GM13977 (cell line): ENCODE measurements at places on chromosomes 4 and X.

DNA sequence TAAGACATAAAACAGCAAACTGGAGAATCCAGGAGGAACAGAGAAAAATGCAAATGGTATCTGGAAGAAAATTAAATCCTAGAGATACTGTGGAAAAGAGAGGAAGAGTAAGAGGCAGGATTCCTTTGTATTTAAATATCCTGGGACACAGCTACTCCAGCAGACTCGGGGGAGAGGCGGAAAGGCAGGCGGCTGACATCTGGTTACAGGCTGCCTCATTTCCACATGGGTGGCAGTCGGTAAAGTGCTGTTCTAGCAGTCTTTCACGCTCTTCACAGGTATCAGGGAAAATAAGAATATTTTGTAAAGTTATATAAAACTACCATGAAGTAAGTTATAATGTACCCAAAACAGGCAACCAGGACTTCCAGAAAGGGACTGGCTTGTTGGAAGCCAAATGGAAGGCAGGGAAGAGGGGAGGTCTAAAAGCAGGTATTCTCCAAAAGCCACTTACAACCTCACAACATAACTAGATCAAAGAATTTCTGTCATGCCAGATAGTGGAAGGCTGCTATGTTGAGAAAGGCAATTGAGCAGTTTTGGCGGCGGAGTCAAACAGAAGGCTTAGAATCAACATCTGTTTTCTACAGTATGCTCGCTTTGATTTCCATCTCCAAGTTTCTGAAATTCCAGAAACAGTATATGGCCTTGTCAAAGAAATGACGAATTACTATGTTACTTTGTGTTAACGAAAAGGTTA is 1.3 kb upstream of the TIGD2 start:
- DNase-seq, result no peak

GRCh38 chr4:1830642-1831228 is 25.2 kb downstream of the LETM1 start:
- DNase-seq, result no peak

GRCh38 chr4:52201715-52202114 is 150.6 kb downstream of the SPATA18 start:
- no peak for DNase-seq

DNA sequence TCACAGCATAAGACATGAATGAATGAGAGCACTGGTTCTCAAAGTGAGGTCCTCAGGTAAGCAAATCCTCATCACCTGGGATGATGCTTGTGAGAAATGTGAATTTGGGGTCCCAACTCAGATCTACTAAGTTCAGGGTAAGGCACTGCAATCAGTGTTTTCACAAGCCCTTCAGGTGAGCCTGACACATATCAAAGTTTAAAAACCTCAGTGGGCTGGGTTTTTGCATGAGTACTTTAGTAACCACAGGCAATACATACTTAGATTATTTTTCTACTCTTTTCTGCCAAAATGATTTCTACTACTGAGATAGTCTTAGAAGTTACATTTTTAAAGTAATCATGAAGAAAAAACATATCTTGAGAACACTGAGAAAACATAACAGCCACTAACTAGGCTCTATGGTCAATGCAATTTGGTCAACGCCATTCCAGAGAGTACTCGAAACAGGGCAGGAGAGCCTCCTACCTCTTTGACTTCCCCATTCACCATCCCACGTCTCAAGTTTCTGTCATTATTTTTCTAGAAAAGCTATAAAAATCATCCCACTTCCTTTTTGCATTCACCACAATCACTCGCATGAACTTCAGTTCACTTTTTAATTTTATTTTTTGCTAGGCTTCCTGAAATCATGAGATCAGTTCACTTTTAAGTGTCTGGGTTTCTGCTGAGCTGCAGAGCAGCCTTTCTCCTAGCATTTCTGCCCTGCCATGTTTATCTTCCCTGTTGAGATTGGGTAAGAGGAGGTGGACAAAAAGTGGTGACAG is 73.8 kb downstream of the MFAP3L start:
- no peak for DNase-seq

- DNase-seq, result no peak
Observed at GRCh38 chrX:47222751-47223350, 4.4 kb downstream of the CDK16 start.

GRCh38 chr4:129328162-129328561 is 232.2 kb downstream of the C4orf33 start:
- DNase-seq, result no peak

GRCh38 chr4:172369471-172369959 is 556.3 kb downstream of the GALNTL6 start:
- no peak for DNase-seq

- no peak for DNase-seq
Observed at GRCh38 chr4:153341575-153342090, 2.9 kb upstream of the MND1 start.

- DNase-seq, result no peak
Observed at GRCh38 chr4:34178476-34178875, 2065.8 kb downstream of the ARAP2 start.

DNA sequence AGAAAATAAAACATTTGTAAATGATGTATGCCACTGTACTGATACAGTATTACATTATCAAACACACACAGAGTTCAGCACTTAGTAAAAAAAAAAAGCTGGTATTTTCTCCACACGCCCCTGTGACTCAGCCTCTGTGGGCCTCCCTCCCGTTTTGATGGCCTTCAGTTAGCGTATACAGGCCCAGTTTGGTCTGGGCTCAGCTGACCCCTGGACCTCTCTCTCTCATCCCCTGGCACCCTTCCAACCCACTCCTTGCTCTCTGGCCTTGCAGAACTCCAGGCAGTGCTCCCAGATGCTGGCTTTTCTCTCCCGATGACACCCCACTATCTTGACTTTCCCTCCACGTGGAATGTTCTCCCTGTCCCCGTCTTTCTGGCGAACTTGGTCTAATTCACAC is 89.0 kb upstream of the LIMCH1 start:
- no peak for DNase-seq

DNA sequence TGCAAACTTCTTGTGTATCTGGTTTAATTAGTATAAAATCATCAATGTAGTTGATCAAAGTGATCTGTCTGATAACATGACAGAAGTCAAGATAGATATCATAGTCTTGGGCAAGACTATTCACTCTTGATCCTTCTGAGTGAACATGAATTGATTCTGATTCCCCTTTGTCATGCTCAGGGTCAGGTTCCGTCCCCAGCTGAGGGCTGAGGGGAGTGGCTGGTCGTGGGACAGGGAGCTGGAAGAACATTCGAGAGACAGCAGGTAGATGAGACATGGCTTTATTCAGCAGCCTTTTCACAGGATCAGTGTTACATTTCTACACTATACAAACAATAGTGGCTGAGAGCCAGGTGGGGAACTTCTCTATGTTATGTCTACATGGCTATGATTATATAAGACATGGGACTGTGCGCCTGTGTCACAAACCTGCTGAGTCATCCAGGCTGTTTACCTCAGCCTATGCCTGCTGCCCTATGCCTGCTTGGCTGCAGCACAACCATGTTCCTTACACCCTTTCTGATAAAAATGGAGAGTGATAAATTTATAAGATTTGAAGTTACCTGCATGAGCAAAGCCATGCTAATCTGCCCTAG is 586.9 kb upstream of the NR3C2 start:
- DNase-seq, result no peak

DNA sequence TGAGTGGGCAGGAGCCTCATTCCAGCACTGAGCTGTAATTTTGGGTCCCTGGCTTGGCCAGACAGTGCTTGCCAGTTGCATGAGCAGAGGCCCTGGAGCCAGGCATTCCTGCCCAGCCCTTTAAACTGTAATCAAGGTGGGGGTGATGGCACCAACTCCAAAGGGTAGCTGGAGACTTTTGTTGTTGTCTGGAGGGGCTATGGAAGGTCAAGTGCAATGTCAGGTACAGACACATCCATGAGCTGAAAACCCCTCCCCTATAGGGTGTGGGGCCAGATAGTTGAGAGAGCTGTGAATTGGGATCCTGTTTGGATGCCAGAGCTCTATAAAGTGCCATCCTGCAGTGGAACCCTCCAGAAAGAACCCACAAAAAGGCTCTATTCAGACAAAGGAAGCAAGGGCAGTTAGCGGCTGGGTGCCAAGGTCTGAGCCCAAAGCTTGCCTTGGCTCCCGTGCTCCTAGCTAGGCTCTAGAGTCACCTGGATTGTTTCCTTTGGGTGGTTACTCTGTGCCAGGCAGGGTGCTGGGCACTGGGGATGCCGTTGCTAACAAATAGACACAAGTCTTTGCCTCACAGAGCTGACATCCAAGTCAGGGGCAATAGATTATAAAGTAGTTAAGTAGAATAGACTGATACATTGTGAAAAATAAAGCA is 163.0 kb downstream of the EFNB1 start:
- no peak for DNase-seq

DNA sequence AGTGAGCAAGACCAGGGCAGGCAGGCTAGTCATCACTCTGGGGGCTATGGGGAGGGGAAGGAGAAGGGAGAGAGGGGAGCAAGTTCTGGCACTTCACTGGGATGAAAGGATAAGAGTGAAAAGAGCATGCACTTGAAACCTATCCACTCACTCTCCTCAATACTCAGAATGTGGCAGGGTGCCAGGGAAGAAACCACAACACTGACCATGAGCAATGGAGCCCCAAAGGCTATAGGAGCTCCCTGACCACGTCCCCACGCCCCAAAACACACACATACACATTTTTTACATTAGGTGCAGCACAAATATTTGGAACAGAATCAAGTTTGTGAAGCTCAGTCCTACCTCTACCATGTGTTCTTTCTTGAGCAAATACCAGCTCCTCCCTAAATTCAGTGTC is 132.2 kb downstream of the IDS start:
- DNase-seq, result no peak

- no peak for DNase-seq
Observed at GRCh38 chrX:5807181-5807580, 421.5 kb downstream of the NLGN4X start.
